Activated T-cell treated with anti-CD3 and anti-CD28 coated beads for 4 hours (primary cell): ENCODE measurements at places on chromosomes 16 and 17.

GRCh38 chr16:10121897-10122425 lies 60.3 kb downstream of the GRIN2A start:
- no peak for DNase-seq

GRCh38 chr16:17944345-17944744 lies 392.2 kb downstream of the NPIPA8 start:
- no peak for DNase-seq

DNA sequence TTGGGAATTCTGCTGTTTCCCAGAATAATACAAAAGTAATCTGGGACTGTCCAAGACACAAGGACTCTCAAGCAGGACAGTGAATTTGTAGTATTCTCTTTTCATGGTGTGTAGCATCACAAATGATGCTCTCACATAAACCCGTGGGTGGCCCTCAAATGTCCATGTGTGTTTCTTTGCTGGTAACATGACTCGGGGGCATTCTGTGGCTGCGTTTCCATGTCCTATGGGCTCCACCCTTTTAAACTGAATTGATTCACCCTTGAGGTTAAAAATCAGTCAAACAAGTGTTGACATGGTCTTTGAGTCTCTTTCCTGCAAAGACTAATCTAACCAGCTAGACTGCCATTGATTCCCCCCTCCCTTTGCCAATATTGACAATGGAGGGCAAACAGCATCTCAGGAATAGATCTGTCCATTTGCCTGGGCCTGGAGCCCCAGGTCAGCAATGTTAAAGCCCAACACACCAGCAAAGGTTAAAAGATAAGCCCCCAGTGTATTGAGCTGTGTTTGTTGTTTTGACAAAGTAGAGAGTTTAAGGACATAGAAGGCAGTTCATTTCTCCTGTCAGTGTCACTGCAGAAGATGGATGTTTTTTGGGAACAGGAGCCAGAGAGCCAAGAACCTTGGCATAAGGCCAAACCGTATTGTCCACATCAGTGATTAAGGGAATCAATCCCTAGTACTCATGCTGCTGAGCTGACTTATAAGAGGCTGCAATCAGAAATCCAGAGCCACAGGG lies 117.1 kb upstream of the COX10 start:
- DNase-seq: no peak

- DNase-seq: no peak
These were observed 3.9 kb downstream of the DLG4 start for GRCh38 chr17:7215652-7216180.

DNA sequence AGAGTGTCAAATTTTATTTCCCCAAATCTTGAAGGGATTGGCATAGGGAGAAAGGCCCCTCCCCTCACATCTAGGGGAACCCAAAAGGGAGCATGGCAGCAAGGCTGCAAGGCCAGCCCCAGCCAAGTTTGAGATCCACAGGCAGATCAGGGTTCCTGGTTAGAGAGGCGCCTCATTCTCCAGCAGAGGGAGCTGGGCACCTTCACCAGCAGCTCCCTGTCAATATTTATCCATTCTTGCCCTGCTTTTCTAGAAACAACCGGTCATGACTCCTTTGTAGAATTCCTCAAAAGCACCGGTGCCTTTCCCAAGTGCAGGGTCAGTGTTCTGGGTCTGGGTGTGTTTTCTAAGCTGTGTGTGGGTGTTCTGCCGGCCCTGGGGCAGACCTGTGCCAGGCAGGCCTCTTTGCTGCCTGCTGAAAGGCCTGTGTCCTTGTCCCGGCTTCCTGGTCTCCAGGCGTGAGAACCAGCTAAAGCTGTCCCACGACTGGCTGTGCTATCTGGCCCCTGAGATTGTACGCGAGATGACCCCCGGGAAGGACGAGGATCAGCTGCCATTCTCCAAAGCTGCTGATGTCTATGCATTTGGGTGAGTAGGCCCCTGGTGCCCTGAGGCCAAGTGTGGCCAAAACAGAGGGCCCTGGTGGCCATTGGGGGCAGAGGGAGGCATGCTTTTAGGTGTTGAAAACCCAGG lies 21.2 kb upstream of the LGALS9 start:
- DNase-seq: no peak

GRCh38 chr16:79543219-79543618 lies 57.3 kb downstream of the MAF start:
- DNase-seq: no peak

DNA sequence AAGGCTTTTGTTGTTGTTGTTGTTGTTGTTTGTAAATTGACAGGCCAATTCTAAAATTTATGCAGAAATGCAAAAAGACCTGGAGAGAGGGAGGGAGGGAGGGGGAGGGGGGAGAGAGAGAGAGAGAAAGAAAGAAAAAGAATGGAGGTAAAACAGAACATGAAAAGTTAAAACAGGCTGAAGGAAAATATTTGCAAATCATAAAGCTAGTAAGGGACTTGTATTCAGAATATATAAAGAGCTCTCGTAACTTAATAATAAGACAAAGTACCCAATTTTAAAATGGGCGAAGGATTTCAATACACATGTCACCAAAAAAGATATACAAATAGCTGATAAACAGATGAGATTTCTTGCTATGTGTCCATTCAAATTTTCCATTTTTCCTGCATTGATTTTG lies 15.4 kb downstream of the TNRC6C start:
- no peak for DNase-seq

DNA sequence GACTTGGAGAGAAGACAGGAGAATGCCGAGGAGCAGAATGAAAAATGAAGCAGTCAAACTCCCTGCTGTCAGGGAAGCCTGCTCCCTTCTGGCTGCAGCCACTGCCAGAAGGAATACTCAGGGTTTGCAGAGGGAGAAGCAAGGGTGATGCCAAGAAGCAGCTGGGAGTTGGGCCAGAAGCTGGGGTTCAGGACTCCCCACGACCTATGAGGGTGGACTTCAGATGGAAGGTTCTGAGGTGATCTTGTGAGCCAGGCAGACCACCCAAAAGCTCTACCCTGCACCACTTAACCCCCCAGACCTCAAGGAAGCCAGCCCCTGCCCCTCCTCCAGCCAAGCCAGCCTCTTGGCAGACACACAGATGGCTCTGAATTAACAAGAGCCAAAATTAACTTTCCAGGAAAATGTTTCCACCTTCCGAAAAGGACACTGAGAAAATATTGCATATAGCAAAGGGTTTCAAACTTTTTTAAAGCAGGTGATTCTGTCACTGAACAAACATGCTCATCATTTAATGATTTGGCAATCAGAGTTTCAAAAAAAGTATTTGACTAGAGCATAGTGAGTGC lies 126.0 kb upstream of the ERCC4 start:
- no peak for DNase-seq

- DNase-seq: no peak
These were observed 3.5 kb downstream of the GSG1L start for GRCh38 chr16:28059841-28060575.

DNA sequence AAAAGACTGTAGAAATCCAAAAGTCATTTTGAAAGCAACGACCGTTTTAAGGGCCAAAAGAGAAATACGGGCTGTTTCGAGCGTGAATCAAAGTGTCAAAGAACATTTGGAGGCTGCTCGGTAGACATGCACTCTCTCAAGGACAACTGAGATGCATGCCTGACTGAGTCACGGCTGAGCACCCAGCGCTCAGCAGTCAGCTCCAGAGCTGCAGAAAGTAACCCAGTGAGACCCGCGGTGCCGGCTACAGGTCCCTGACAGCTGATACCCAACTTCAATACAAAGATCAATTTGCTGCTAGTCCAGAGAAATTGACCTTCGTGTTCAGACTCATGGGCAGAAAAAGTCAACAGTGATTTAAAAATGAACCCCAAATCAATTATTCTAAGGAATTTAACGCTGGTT lies 214.9 kb downstream of the STX8 start:
- no peak for DNase-seq

DNA sequence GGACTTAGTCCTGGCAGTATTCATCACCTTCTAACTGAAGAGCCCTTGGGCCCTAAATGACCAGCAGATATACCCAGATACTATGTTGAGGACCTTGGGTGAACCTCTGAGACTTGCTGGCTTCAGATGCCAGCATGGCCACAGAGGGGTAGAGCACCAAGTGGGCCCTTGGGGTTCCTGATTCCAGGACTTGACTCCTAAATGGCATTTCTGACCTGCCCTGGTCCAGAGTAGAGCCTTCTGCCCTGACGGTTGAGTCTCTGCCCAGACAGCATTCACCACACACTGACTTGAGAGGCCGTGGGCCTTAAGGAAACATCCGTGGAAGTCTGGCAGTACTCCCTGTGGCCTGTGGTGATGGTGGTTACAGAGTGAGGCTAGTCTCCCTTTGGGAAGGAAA lies 2.8 kb upstream of the APPBP2 start:
- DNase-seq: no peak

DNA sequence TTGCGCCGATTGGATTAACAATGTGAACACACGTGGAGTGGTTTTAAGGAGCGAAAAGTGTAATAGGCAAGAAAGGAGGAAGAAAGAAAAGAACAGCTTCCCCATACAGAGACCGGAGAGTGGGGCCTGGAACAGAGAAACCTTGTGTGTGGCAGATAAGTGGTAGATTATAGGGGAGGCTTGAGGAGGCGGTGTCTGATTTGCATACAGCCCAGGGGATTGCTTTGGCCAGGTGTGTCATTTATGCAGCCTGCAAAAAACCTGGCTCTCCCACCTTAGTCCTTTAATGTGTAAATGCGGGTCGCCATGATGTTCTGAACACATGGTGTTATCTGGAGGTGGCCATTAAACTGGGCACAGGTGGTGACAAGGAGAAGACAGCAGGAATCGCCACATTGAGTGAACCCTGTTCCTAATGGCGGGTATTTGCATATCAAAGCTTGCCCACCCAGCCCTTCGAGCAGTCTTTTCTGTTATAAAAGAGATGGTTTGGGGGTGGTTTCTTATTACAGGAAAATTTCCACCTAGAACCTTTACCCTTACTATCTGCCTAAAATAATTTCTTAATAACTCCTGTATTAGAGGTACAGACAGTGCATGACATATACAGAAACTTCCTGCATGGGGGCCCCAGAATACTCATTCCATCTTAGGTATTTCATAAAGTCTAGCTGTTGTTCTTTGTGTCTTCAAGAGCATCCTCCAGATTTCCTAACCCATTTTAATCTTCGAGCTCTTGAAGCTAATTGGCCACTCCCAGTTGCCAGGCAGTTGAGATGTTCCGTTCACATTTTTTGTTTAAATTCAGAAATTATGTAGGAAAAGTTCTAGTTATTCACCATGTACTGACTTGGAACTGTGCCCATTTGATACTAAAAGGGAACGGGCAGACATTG lies 292.5 kb downstream of the RBFOX1 start:
- DNase-seq: no peak

- no peak for DNase-seq
These were observed 397 bp downstream of the RIPOR1 start for GRCh38 chr16:67528870-67529581.

DNA sequence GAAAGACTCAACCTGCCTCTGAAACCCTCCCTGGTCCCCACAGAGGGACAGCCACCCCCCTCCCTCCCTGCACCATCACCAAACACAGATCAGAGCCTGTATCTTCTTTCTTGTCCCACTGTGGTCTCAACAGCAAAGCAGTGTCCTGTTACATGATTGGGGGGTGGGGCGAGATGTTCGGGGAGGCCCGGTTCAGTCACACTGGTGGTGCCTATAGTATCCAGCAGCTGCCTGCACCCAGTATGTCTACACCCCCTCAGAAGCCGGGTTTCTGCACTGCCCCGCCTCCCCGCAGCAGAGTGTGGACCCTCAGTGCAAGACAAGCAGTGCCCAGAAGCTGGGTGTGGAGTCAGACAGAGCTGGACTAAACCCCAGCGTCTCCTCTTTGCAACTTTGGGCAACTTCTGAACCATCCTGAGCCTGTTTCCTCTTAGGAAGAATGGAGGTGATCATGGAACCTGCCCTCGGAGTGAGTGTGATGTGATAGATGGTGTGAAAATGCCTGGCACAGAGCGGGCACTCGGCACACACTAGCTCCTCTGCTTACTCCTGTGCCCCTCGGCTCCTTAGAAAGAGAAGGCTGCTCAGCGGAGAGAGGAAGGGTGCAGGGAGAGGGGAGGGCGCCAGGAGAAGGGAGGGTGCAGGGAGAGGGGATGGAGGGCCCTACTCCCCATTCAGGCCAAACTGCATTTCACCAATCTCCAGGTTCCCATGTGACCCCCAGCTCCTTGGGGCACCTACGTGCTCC lies 84.0 kb upstream of the TNRC6C start:
- DNase-seq: no peak

GRCh38 chr17:16814439-16814838 lies 124.4 kb downstream of the CCDC144A start:
- no peak for DNase-seq

- DNase-seq: no peak
These were observed 6.2 kb downstream of the REXO5 start for GRCh38 chr16:20812510-20812909.

DNA sequence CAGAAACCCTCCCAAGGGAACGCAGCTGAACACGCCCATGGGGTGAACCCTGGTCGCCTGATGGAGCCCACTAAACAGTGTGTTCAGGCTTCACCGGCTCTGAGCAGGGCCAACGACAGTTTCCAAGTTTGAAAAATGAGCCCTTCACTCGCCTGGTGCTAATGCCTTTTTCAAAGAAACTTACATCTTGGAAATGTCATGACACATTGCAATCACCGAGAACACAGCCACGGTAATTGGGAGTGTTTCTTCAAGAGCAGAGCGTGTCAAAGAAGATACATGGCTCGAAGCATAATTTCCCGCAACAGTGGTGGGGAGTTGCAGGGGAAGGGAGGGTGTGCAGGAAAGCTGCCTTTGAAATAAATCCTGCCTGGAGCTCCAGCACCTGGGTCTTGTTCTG lies 463.2 kb downstream of the TMEM114 start:
- no peak for DNase-seq

DNA sequence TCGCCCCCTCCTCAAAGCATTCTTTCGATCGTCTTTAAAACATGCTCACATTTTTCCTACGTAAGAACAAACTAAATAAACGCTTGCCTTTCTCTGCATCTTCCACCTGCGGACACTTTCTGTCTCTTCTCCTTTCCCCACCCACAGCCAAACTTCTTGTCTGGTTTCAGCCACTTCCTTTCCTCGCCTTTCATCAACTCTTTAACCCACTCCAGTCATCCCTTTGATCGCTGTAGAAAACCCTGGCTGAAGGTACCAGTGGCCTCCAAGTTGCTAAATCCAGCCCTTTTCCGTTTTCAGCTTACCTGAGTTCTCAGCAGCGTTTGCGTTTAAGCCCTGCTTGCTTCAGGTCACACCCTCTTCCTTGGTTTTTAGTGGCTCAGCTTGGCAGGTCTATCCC lies 483 bp downstream of the RPA1 start:
- DNase-seq: no peak

- no peak for DNase-seq
These were observed 119.0 kb downstream of the MYO1D start for GRCh38 chr17:32757963-32758362.

GRCh38 chr16:54447576-54448440 lies 161.2 kb upstream of the IRX3 start:
- no peak for DNase-seq

- no peak for DNase-seq
These were observed 3.6 kb downstream of the ACADVL start for GRCh38 chr17:7223375-7223774.

- no peak for DNase-seq
These were observed 15.2 kb downstream of the RPTOR start for GRCh38 chr17:80559825-80560251.
